ENCODE measurements at places on chromosomes 7 and 10. TPM values are rescaled to one million over a fixed set of nuclear protein-coding genes. Genes with fewer than 3 reads are reported as not detected.

- H3K4me1 ChIP-seq = peaks cover 11% of the 10 kb centered on the region
- H3K27me3 ChIP-seq = peaks cover 1% of the 10 kb centered on the region
- H3K4me3 ChIP-seq = no peak overlapping the region
- no peaks in the 10 kb centered on the region for H3K36me3 ChIP-seq
Measured at GRCh38 chr7:158646766-158647474, 57.7 kb downstream of the NCAPG2 start.

DNA sequence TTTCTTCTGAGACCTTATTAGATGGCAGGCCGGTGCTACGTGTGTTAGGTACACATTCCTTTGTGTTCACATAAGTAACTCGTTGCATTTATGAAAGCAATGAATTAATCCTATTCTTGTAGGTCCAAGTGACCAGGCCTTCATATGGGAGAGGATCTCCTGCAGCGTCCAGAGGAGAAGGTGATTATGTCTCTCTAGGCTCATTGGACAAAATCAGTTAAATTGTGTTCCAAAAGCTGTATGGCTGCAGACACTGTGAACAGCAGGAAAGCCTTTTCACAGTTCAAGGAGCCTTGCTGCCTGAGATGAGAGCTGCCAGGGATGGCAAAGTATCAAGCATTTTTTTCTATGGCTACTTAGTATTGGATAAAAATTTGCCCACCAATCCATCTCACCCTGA lies 433.1 kb upstream of the FZD8 start:
- no peaks in the 10 kb centered on the region for H3K36me3 ChIP-seq
- no peak overlapping the region for H3K27ac ChIP-seq
- no peaks in the 10 kb centered on the region for H3K27me3 ChIP-seq
- no peaks in the 10 kb centered on the region for H3K4me1 ChIP-seq
- H3K4me3 ChIP-seq = no peak overlapping the region

The PRKAR2B gene
- 14.6 TPM for total RNA-seq

DNA sequence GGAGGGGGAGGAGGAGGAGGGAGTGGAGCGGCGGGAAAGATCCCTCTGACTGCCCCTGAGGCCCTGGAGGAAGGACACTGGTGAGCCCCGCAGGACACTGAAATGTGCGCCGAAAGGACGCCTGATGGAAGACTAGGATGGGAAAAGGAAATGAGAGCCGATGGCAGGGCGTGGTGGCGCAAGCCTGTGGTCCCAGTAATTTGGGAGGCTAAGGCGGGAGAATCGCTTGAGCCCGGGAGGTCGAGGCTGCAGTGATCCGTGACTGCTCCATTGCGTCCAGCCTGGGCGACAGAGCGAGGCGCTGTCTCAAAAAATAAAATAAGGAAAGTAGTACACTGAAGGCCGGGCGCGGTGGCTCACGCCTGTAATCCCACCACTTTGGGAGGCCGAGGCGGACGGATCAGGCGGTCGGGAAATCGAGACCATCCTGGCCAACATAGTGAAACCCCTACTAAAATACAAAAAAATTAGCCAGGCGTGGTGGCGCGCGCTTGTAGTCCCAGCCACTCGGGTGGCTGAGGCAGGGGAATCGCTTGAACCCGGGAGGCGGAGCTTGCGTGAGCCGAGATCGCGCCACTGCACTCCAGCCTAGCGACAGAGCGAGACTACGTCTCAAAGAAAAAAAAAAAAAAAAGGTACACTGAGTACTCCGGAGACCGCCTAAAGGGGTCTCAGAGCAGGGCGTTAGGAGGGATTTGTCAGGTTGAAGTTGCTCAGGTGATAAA lies 561 bp upstream of the HNRNPF start:
- peak overlapping the region; percentile 98 for H3K4me3 ChIP-seq
- H3K36me3 ChIP-seq = no peaks in the 10 kb centered on the region
- H3K4me1 ChIP-seq = peaks cover 6% of the 10 kb centered on the region
- H3K27me3 ChIP-seq = peaks cover 4% of the 10 kb centered on the region

DNA sequence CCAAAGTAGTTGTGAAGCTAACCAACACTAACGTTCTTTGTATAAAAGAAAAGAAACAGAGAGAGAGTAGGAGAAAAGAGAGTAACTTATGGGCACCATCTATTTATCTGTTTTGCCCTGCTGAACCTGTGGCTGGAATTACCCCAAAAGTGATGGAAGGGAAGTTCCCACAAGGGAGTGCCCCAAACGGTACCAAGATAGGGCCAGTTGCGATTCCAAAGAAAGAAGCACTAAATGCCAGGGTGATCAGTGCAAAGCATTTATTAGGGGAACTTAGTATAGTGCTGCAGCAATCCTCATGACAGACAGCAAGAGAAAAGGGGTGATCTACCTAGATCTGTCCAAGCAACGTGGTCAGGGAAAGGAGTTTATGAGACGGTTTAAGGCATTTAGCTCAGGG lies 190.2 kb downstream of the SORCS3 start:
- H3K27me3 ChIP-seq = no peaks in the 10 kb centered on the region
- no peaks in the 10 kb centered on the region for H3K36me3 ChIP-seq
- no peak for DNase-seq
- no peak overlapping the region for H3K4me3 ChIP-seq
- no peaks in the 10 kb centered on the region for H3K4me1 ChIP-seq

GRCh38 chr10:21130683-21131442 lies 233.8 kb upstream of the NEBL start:
- H3K4me1 ChIP-seq = no peaks in the 10 kb centered on the region
- H3K27ac ChIP-seq = no peak overlapping the region
- H3K27me3 ChIP-seq = no peaks in the 10 kb centered on the region
- no peaks in the 10 kb centered on the region for H3K36me3 ChIP-seq
- H3K4me3 ChIP-seq = no peak overlapping the region

The SUN3 gene
- not detected for total RNA-seq

The NPY gene
- not detected for total RNA-seq

GRCh38 chr7:27129729-27130539 lies 623 bp downstream of the HOXA4 start:
- no peaks in the 10 kb centered on the region for H3K4me1 ChIP-seq
- peak overlapping the region; percentile 14 for H3K4me3 ChIP-seq
- peaks cover 36% of the 10 kb centered on the region for H3K27me3 ChIP-seq
- no peak for DNase-seq

The EGFR gene
- 12.8 TPM for total RNA-seq

GRCh38 chr10:122550983-122551382 lies 9.6 kb upstream of the DMBT1 start:
- peaks cover 17% of the 10 kb centered on the region for H3K4me1 ChIP-seq
- no peak overlapping the region for H3K27ac ChIP-seq
- H3K36me3 ChIP-seq = no peaks in the 10 kb centered on the region
- no peaks in the 10 kb centered on the region for H3K27me3 ChIP-seq
- no peak for DNase-seq

The SEC31B gene
- total RNA-seq = 22.3 TPM

The CC2D2B gene
- total RNA-seq = not detected

DNA sequence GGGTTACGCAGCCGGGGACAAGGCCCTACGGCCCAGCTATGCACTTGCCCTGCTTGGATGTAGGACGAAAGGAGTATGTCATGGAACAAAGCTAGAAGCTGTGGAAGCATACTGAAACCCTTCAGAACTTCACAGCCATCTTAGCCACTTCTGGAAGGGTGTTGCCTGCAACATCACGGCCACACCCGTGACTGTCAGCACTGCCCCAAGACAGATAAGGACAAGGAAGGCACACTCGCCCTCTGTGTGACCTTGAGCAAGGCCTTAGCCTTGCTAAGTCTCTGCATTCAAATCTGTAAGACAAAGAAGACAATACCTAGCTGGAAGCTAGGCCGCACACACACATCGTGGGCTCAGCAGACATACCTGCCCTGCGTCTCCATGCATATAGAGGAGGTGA lies 352.5 kb upstream of the MGMT start:
- no peaks in the 10 kb centered on the region for H3K27me3 ChIP-seq
- no peak for DNase-seq
- no peak overlapping the region for H3K4me3 ChIP-seq
- H3K36me3 ChIP-seq = peaks cover 5% of the 10 kb centered on the region
- H3K4me1 ChIP-seq = no peaks in the 10 kb centered on the region
- H3K27ac ChIP-seq = no peak overlapping the region

- H3K27ac ChIP-seq = no peak overlapping the region
- no peaks in the 10 kb centered on the region for H3K4me1 ChIP-seq
- H3K4me3 ChIP-seq = no peak overlapping the region
- H3K27me3 ChIP-seq = peaks cover 6% of the 10 kb centered on the region
- DNase-seq = peak; percentile 85
Measured at GRCh38 chr10:30359373-30360206, 10.5 kb upstream of the MTPAP start.

DNA sequence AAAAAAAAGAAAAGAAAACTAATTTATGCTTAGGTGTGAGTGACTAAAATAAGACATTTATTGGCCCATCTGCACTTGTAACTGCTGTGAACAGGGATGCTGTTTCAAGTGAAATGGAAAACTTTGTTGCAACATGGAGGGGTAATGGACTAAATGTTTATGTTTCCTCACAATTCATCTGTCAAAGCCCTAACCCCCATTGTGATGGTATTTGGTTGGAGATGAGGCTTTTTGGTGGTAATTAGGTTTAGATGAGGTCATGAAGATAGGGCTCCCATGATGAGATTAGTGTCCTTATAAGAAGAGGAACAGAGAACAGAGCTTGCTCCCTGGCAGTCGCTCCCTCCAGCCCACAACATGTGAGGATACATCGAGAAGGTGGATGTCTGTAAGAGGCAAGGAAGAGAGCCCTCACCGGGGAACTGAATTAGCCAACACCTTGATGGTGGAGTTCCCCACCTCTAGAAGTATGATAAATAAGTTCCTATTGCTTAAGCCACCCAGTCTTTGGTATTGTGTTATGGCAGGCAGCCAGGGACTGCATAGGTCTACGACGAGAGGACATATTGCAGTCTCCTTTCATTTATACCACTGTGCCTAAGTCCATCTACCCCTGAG lies 28.6 kb upstream of the VCL start:
- DNase-seq = no peak
- no peak overlapping the region for H3K27ac ChIP-seq
- H3K27me3 ChIP-seq = peaks cover 2% of the 10 kb centered on the region

GRCh38 chr7:107692501-107692900 lies 31.9 kb downstream of the SLC26A4 start:
- H3K27me3 ChIP-seq = peaks cover 2% of the 10 kb centered on the region
- H3K27ac ChIP-seq = no peak overlapping the region
- H3K36me3 ChIP-seq = no peaks in the 10 kb centered on the region
- no peak overlapping the region for H3K4me3 ChIP-seq
- H3K4me1 ChIP-seq = peaks cover 12% of the 10 kb centered on the region

The OR13A1 gene
- 0.44 TPM for total RNA-seq

The HOXA7 gene
- total RNA-seq = not detected

The NUTM2A gene
- total RNA-seq = 1.3 TPM
